ENCODE measurements at places on chromosomes 11 and 22.
A peak's percentile ranks its signal among the peaks of the same experiment; 100 is the strongest.

DNA sequence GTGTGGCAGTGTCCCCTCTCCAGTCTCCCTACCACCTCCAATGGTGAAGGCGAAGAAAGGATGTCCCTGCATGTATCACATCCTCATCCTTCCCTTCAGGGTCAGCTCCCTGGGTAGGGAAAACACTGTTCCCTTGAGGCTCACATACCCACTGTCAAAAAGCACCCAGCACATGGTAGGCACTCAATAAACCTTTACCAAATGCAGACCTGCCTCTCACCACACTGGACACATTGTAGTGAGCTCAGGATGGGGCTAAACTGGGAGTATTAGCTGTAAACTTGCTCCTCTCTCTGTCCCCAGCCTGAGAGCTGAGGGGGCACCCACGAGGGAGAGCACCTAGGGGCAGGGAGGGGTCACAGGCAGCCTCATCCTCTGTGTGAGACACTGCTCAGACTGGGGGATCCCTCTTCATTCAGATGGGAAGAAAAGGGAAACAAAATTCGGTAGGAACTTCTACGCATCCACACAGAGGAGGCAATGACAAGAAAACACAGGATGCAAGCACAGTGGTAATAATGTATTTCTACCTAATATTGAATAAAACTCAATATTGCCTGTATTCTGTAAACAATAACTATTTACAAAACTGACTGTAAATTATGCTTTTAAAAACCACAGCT, 101.6 kb upstream of the TOP3B start:
- DNase-seq, result no peak

DNA sequence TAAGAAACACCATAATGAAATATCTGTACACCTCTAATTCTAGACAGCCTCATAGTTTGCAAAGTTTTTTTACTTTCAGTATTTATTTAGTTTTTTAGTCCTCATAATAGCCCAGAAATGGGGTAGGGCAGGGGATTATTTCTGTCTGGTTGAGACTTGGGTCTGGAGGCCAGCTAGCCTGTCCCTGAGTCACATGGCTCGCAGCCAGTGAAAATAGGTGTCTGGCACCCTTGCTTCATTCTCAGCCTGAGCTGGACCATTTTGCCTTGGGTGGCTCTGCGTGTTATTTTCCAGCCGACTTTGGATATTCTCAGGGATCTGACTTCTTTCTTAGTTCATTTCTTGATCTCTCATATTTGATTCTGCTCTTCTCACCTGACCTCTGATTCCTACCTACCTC, 123.9 kb upstream of the NARS2 start:
- peak; percentile 52 for DNase-seq

DNA sequence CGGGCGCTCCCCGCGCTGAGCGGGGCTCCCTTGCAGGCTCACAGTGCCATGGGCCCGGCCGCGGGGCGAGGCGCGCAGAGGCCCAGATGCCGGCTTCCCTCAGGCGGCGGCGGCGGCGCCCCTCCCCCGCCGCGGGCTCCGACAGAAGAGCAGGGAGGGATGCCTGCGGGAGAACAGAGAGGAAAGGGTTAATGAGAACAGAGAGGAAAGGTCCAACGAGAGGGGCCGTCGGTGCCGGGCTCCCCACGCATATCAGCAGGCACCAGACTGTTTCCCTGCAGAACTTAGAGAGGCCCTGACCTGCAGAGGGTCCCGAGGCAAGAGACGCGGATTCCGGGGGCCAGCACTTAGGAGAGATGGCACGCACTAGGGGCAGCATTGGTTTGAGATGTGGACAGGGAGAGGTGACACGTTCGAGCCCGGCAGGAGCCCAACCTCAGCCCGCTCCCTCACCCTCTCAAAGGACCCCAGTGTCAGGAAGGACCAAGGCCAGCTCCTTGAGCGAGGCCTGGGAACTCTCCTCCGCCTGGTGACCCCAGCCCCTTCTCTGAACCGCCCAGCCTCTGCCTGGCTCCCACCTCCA, 9.1 kb downstream of the NRXN2 start:
- no peak for DNase-seq

DNA sequence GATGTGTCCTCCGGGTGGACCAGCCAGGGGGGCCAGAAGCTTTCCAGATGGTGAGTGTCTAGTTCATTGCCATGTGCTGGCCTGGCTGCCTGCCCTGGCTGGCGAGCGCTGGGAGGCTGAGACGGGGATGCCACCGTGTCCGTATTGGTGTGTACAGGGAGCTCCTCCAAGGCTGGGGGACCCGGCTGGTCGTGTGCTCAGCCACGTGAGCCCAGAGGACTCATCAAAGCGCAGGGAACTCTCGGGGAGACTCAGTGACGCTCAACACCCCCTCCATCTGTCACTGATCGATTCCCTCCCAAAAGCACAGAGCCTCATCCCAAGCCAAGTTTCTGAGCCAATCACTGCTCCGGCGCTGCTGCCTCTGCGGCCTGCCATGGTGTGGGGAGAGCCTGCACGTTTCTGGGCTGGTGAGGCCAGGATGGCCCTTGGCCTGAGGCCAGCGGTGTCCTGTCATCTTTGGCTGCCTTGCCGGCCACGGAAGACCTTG, 423.7 kb downstream of the SHANK2 start:
- no peak for DNase-seq

GRCh38 chr11:63719987-63720386, 38.7 kb downstream of the RTN3 start:
- DNase-seq, result no peak

DNA sequence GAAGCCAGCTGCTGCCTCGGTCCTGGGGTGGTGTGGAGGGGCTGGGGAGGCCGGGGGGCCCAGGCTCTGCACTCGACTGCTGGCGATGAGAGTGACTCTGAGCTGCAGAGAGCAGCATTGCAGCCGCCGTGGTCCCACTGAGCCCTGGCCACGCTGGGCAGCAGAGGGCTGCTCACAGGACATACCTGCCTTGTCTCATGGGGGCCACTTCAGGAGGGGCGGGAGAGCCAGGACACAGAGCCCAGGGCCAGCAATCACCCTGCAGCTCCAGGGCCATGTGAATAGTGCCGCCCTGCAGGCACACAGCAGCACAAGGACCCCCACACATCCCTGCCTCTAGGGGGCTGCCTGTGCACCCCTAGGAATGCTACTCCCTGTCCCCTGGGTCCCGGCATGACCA, 147.0 kb downstream of the CRYBB2 start:
- DNase-seq, result no peak

DNA sequence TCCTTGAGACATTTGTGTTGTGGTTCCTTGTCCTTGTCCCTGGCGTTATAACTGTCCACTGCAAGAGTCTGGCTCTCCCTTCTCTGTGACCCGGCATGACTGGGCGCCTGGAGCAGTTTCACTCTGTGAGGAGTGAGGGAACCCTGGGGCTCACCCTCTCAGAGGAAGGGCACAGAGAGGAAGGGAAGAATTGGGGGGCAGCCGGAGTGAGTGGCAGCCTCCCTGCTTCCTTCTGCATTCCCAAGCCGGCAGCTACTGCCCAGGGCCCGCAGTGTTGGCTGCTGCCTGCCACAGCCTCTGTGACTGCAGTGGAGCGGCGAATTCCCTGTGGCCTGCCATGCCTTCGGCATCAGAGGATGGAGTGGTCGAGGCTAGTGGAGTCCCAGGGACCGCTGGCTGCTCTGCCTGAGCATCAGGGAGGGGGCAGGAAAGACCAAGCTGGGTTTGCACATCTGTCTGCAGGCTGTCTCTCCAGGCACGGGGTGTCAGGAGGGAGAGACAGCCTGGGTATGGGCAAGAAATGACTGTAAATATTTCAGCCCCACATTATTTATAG, 23.0 kb downstream of the MYBPC3 start:
- no peak for DNase-seq

DNA sequence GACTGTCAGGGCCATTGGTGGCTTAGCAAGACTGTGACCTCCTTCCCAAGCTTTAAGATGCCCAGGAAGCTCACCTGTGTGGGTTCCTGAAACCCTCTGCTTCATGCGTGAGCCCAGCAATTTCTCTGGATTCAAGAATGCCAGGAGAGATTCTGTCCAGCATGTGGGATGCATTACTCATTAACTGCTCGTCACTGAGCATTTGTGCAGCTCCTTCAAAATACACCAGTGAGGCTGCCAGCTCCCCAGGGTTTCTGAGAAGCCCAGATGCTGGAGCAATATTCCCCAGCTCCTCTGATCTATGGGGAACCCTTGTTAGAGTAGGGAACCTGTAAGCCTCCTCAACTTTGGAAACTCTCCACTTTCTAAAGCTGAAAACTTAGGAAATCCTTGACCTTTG, 126.5 kb downstream of the CHST1 start:
- no peak for DNase-seq

DNA sequence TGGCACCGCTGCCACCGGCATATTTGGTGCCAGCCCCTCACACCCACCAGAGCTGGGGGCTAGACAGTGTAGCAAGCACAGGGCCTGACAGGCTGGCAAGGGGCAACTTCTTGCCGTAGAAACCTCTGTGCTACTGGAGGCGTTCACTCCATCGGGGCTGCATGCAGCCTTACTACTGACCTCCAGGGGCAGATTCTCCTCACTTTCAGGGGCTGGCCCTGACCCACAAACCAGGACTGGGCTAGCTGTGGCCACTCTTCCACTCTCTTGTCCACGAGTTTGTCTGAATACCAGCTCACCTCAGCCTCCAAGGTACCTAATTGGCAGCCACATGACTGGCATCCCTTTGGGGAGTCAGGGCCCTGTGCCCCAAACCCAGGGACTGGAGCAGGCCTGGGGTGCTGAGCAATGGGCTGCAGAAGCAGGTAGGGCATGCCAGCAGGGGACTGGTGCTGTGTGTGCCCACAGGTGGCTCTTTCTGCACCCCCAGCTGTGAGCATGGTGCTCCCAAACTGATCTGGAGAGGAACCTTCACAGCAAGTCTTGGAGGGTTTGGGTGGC, 2.1 kb upstream of the LMO1 start:
- DNase-seq, result no peak

DNA sequence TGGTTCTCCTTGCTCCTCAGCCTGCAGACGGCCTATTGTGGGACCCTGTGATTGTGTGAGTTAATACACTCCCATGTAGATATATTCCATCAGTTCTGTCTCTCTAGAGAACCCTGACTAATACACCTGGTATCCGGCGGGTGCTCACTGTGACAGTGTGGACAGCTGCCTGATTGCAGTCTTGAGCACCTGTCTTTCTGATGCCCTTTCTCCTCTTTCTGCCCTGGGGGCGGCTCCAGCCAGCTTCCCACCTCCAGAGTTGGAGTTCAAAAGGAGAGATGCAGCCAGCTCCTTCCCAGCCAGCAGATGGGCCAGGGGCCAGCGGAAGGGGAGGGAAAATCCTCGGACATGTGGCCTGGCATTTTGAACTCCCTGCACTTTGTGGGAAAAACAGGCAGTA, 15.0 kb downstream of the SMIM38 start:
- no peak for DNase-seq

DNA sequence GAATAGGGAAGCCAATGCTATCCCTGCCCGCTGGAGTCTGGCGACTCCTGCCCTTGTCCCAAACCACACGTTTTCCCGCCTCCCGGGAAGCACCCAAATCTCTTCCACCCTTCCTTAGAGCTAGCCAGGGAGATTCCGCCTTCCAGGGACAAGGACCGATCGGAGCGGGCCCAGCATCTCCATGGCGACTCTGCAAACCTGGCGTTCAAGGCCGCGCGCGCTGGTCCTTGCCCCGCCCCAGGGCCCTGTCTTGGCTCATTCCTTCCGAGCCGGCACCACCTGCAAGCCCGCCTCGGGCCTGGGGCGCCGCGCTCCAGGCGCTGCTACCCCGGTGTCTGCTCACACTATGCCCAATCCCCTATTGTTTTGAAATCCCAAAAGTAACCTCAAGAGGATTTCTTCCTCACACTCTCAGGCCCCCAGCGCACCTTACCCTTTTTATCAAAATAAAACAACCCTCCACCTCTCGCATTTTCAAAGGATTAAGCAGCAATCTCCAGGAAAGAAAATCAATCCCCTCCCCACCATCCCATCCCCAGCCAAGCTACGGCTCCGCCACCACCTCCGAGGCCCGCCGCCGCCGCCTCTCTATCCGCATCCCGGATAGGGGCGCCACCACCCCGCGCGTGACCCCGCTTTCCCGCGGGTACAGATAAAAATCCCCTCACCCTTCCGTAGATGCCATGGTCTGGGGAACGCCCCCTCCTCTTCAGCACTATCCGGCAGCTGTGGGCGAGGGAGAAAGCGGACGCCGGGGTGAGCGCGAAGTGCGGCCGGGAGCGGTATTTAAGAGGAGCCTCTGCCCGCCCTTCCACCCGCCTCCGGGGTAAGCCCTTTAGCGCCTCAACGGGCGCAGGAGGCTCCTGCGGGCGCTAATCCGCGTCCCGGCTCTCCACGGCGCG, 825 bp downstream of the SLC1A2 start:
- no peak for DNase-seq

- DNase-seq, result no peak
Measured at GRCh38 chr11:108203075-108203474, 19.4 kb downstream of the NPAT start.

DNA sequence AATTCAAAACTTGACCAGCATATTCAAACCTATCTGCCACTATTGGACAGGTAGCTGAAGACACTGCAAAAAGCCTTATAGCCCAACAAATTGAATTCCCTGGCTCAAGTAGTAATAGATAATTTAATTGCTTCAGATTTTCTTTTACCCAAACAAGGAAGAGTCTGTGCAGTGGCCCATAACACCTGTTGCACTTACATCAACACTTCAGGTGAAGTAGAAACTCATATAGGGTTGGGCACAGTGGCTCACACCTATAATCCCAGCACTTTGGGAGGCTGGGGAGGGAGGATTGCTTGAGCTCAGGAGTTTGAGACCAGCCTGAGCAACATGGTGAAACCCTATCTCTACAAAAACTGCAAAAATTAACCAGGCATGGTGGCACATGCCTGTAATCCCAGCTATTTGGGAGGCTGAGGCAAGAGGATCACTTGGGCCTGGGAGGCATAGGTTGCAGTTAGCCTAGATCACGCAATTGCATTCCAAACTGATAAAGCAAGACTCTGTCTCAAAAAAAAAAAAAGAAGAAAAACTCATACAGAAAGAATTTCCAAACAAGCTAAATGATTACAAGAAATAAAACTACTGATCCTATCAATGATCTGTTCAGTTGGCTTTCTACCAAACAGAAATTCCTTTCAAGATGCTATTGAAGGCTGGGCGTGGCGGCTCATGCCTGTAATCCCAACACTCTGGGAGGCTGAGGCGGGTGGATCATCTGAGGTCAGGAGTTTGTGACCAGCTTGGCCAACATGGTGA, 9.5 kb downstream of the FOLR3 start:
- DNase-seq, result peak; percentile 34

- no peak for DNase-seq
Measured at GRCh38 chr22:47023871-47024270, 261.4 kb downstream of the TBC1D22A start.

DNA sequence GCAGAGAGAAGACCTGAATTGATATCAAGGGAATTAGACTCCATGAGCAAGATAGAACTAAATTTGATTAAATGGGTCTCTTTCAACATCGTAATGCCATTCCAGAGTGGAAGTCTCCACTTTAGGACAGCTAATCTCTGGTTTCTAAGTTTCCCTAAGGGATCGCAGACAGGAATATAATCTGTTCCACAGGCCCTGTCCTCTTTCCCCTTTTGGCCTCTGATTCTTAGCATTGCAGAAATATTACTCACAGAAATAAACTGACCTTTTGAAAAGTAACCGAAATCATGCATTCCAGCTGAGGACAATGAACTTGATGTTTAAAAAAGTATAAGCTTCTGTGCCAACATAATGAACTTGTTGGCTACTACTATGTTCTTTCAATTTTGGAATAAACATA, 227.8 kb downstream of the ETS1 start:
- no peak for DNase-seq
